NCI-H510A treated with DMSO at 0.1 percent for 48 hours (cell line): ENCODE measurements at places on chromosomes 7 and 10.

DNA sequence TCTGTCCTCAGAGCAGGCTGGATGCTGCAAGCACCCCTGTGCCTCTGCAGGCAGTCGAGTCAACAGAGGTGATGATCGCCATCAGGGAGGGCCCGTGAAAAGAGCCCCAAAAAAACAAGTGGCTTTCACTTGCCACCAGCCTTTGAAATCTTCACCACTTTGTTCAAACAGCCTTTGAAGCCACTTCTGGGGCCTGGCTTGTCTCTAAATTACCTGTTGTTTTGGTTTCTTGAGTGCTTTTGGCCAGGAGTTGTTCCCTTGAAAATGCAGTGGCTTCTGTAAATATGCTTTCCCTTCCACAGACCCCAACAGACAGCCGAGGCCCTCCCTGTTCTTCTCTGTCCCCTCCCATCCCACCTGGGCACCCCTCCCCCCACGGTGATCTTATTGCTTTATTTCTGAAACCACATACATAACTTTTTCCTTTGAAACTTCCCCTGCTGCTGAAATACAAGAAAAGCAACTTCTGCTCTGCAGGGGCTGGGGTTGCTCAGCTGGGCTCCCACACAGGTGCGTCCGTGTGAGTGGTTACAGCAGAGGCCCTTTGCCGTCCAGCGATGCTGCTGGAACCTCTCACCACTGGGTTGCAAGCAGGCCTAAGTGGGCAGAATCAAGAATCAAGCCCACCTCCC, 283.8 kb upstream of the SHH start:
- no peak for DNase-seq

- no peak for DNase-seq
Observed at GRCh38 chr7:19958309-19958896, 185.0 kb upstream of the TMEM196 start.

GRCh38 chr7:80643336-80643915, 5.0 kb downstream of the CD36 start:
- no peak for DNase-seq

GRCh38 chr10:96683065-96683464, 37.2 kb downstream of the PIK3AP1 start:
- no peak for DNase-seq

- DNase-seq, result no peak
Observed at GRCh38 chr10:70162892-70163201, 7.5 kb downstream of the SAR1A start.

DNA sequence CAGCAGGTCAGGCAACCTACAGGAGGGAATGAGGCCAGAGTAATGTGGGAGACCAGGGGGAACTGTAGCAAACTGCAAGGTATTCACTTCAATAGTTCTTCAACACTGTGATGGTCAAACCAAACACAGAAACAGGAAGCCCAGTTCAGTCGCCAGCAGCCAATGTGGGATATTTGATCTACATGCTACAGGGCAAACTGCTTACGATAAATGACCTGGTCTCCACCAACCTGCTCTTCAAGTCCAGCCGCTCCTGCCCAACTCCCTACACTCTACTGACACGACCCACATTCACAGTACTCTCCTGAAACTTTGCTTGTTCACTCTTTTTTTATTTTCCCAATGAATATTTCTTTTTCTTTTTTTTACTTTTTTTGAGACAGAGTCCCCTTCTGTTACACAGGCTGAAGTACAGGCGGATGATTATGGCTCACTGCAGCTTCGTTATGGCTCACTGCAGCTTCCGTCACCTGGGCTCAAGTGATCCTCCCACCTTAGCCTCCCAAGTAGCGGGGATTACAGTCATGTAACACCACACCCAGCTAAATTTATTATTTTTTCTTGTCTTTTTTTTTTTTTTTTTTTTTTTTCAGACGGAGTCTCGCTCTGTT, 42.1 kb downstream of the MDH2 start:
- DNase-seq, result peak; percentile 41

DNA sequence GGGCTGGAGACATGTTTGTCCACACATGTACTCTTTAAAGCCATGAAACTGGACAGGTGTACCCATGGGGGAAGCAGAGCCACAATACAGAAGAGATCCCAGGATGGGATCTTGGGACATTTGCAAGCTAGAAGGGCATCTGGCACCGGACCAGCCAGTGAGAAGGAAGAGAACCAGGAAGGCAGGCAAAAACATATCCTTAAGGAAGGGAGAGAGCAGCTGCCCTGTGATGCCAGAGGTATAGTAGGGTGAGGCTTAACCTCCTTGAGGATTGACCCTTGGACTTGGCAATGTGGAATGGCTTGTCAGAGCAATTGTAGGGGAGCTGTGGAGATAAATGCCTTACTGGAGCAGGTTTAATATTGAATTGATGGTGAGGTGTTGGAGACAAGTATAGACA, 17.9 kb upstream of the SUV39H2 start:
- no peak for DNase-seq

- DNase-seq, result no peak
Observed at GRCh38 chr10:123492016-123492415, 174.1 kb upstream of the GPR26 start.

GRCh38 chr10:71436268-71437125, 39.8 kb downstream of the CDH23 start:
- no peak for DNase-seq

GRCh38 chr7:105298439-105298894, 90.3 kb downstream of the SRPK2 start:
- no peak for DNase-seq

- DNase-seq, result no peak
Observed at GRCh38 chr10:6843481-6843881, 263.4 kb upstream of the PRKCQ start.

- no peak for DNase-seq
Observed at GRCh38 chr7:114649689-114650088, 235.1 kb downstream of the FOXP2 start.

DNA sequence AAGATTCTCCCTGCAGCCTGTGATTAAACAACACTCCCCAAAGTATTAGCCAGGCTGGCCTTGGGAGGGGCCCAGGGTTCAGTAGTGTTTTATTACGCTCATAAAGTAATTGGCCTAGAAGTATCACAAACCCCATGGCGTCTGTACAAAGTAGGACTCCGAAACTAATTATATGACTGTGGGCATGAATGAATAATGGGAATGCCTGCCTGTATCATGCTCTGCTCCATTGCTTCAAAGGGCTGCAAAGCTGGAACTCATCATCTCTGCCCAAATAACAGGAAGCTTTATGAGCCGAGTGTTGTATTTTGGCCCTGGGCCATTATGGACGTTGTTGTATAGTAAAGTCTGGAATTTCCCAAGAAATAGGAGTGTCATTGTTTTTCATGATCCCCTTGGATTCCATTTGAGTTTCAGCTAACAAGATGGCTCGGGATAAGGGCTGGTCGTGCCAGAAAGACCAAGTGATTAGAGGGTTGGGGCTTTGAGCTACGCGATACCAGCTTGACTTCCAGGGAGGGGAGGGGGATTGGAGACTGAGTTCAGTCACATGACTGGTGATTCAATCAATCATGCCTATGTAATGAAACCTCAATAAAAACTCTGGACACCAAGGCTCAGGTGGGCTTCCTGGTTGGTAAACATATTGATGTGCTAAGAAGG, 65.3 kb upstream of the NPTX2 start:
- DNase-seq, result no peak

DNA sequence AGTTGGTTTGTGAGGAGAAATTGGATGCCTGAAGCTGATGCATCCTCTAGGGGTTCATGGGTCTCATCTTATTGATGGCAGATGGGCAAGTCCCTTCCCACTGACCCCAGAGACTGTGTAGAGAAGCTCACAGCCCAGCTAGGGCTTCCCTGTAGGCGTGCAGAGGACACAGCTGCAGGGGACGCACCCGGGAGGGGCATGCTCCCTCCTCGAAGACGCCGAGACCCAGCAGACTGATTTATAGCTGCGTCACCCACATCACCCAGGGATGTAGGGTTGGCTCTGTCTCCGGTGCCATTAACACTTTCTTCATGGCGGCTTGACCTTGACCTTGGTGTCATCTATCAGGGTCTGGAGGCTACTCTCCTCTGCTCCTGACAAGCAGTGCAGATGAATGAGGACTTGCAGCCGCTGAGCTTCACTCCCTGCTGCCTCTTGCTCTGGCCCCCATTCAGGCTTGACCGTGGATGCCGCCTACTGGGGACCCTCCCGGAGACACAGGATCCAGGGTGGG, 549.7 kb downstream of the TCERG1L start:
- DNase-seq, result no peak

DNA sequence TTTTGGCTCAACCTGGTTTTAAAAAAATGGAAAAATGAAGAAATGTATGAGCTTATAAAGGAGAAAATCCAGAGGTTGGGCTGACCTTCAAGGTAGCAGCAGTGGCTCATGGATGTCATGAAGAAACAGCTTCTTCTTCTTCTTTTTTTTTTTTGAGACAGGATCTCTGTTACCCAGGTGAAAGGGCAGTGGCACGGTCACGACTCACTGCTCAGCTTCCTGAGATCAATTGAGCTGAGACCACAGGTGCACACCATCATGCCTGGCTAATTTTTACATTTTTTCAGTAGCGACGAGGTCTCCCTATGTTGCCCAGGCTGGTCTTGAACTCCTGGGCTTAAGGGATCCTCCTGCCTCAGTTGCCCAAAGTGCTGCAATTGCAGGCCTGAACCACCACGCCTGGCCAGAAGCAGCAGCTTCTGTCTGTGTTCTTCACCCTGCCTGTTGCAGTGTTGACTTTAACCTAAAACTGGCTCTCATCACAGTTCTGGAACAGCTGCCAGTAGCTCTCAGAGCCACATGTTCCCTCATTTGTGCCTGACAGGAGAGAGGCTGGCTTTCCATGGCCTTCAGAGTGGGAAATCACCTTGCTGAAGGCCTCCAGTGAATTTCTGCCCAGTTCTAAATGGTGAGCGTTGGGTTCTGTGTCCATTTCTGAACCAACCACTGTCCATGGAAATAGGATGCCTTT, 117.7 kb downstream of the PFKFB3 start:
- no peak for DNase-seq

GRCh38 chr7:119703895-119704294, 569.1 kb upstream of the KCND2 start:
- DNase-seq, result no peak

DNA sequence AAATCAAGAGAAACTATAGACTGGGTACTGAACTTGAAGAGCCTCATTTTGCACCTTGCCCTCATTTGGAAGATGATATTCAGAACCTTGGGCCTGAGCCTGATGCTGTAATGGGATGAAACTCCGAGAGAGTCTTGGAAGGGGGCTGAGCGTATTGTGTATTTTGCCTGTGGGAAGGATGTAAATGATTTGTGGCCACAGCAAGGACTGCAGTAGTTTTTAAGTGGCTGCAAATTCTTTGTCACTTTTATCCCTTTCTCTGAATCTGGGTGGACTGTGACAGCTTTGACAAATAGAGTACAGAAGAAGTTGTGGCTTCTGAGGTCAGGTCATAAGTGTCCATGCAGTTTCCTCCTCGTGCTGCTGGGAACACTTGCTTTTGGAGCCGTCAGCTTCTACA, 221.2 kb downstream of the ADRA2A start:
- no peak for DNase-seq

- no peak for DNase-seq
Observed at GRCh38 chr7:98238076-98238475, 14.0 kb downstream of the TECPR1 start.

GRCh38 chr7:141549582-141549981, 1.6 kb upstream of the AGK start:
- DNase-seq, result no peak

- DNase-seq, result peak; percentile 82
Observed at GRCh38 chr10:92800134-92800733, 48.1 kb upstream of the EXOC6 start.

DNA sequence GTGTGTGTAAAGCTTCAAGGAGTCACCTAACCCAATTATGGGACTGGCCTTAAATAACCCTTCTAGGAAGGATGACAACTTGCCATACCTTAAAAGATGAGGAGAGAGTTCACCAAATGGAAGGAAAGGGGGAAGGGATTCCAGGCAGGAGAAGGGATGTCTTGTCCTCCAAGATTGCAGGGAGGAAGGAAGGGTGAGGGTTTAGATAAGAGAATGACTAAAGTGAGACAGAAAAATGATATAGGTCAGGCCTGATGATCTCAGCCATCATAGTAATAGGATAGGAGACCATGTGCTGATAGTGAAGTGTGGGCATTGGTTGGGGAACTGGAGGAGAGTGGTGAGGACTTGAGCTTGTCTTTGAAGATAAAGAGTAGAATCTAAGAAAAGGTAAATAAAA, 7.7 kb upstream of the TMEM26 start:
- DNase-seq, result no peak

- no peak for DNase-seq
Observed at GRCh38 chr7:67794544-67794943, 797.9 kb downstream of the TYW1 start.

- DNase-seq, result no peak
Observed at GRCh38 chr10:36475746-36476145, 649.7 kb upstream of the ANKRD30A start.

DNA sequence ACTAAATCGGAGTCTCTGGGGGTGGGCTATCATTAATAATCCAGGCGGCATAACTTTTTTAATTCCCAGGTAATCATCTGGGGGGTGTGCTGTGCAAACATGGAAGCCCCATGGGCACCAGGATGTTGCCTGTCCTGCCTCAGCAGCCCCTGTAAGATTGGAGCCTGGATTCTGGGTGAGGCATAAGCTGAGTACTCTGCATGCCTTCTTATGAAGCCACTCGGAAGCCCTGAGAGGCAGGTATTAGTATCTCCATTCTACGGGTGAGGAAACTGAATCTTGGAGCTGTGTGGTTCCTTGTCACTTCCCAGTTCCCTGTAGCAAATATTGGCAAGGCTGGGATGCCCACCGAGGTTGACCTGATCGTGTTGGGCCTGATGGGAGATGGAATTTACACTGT, 7.4 kb upstream of the OPN4 start:
- no peak for DNase-seq

DNA sequence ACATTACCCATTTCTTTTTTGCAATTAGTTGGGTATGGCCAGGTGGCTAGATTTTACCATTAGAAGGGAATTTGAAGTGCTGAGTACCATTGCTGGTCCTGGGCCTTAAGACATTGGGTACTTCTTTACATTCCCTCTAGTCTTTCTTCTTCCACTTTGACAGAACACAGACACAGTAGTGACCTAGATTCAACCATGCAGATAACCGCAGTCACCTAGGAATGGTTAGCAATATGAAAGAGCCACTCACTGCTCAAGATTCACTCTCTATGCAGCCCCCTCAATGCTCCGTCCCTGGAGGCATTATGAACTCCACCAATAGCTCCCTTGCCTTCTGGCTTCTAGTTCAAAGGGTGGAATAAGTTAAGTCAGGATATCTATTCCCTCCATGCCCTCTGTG, 16.2 kb upstream of the PON1 start:
- DNase-seq, result no peak

- no peak for DNase-seq
Observed at GRCh38 chr7:69963393-69963792, 365.1 kb downstream of the AUTS2 start.

- no peak for DNase-seq
Observed at GRCh38 chr10:46534828-46535524, 21.5 kb downstream of the GPRIN2 start.

GRCh38 chr10:6047847-6048246, 14.3 kb downstream of the IL2RA start:
- no peak for DNase-seq
